ENCODE measurements at places on chromosomes 3 and 15.

DNA sequence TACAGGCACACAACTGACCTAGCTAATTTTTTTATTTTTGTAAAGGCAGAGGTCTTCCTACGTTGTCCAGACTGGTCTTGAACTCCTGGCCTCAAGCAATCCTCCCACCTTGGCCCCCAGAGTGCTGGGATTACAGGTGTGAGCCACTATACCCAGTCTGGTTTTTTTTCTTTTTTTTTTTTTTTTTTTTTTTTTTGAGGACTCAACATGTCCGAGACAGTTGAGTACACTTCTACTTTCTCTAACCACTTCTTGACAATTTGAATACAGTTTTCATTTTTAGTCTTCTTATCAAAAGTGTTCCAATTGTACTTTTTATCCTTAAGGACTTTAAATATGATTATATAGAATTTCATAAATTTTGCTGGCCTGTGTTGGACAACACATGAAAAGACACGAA is 7.4 kb upstream of the GSK3B start:
- DNase-seq = no peak

- DNase-seq = no peak
Measured at GRCh38 chr3:186754871-186755270, 28.5 kb upstream of the EIF4A2 start.

DNA sequence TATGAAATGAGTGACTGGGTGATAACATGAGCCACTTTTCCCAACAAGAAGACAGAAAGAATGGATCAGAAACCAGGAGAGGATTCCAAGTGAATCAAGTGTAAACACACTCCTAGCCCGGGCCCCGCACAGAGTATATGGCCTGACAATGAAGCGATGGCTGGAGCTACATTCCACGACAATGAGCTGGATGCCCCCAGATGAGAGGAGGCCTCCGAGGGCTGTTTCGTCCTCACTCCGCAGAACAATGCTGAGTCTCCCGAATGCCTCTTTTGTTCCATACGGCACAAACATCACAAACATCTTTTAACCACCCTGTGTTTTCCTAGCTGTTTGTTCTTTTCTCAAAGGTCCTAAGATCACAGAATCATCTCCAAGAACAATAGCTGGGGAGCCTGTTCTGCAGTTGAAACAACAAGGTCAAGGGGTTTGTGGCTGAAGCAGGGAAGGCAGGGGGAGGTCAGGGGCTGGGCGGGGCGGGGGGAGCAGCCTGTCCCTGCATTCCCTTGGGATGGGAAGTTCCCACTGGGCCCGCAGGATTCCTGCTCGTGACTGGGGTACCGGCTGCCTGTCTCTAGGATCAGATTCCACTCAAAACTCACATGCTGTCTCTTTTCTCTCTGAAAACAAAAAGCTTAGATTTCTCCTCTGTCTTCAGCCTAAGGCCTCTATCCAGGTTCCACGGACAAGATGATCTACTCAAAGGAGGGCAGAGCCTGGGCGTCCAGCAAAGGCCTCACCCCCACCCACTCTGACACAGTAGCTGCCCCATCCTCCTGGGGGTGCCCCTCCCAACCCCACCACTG is 151.3 kb downstream of the XXYLT1 start:
- no peak for DNase-seq

DNA sequence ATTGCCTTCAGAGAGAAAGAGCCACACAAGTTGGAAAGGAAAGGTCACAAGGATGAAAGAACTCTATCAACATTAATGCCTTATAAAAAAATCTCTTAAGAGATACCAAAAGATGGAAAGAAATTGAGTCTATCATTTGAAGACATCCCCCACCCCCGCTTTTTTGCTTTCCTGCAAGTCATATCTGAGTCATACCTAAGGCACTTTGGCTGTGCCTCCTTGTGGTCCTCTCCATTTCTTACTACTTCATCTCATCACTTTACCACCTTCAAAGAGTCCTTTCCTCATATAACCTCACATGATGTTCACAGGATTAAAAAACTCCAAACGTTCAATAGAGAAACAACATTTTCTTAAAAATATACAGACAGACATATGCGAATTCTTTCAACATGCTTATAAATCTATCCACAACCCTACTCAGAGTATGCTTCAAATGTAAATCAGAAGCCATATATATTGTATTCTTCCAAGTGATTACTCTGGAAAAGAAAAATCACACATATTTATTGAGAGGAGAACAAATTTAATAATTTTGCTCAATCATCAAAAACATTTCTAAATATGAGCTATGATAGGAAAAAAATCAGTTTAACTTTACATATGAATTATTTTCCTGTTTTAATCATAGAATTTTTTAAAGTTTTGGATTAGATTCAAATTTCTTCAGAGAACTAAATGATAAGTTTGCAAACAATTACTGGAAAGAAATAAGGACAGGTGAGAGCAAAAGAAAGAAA is 1003.9 kb upstream of the CFAP20DC start:
- DNase-seq = no peak

DNA sequence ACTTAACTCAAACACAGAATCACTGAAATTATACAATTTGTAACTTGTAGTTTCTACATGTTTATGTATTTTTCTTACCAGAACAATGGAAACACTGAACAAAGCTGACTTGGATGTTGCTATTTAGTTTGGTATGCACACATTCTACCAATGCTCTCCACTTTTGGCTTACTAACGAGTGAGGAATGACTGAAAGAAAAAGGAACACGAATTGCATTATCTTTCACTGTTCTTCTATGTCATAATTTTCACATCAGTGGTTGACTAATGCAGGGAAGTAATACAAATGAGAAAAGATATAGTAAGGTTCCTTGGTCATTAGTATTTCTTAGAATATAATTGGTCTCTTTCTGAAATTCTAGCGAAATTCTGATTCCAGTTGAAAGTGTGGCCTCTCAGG is 9.8 kb upstream of the CNTN3 start:
- no peak for DNase-seq

DNA sequence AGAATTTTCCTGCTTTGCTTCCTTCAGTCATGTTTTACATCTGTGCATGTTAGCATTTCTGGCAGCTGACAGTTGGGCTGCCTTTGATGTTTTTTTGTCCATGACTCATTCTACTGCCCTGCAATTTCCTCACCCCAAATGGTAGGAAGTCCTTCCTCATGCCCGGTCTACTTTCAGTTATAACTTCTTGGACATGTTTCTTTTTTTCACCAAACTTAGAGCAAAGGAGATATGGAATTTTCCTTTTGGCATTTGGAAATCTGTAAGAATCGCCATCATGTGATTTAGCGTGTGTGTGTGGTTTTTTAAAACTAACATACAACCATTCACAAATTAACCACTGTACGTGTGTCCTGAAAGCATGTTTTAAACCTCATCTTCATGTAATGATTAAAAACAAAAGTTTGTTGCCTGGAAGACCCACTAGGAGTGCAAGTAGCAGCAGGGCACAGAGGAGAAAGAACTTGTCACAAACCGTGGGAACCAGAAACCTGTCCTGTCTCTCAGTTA is 430.7 kb upstream of the CFAP20DC start:
- DNase-seq = no peak

DNA sequence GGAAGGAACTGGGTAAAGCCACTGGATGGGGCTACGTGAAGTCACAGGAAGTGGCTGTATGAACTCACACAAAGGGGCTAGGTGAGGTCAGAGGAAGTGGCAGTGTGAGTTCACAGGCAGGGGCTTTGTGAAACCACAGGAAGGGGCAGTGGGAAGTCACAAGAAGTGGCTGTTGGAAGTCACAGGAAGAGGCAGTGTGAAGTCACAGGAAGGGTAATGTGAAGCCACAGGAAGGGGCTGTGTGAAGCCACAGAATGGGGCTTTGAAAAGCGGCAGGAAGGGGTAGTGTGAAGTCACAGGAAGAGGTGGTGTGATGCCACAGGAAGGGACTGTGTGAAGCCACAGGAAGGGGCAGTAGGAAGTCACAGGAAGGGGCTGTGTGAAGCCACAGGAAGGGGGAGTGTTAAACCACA is 34.6 kb downstream of the GASK1A start:
- no peak for DNase-seq

GRCh38 chr3:185680231-185680630 is 94.1 kb downstream of the SENP2 start:
- DNase-seq = no peak

- no peak for DNase-seq
Measured at GRCh38 chr3:69568951-69569350, 170.3 kb upstream of the MITF start.

- DNase-seq = no peak
Measured at GRCh38 chr3:97930018-97930417, 42.2 kb downstream of the RIOX2 start.

GRCh38 chr3:12303534-12303933 is 14.7 kb downstream of the PPARG start:
- DNase-seq = no peak

DNA sequence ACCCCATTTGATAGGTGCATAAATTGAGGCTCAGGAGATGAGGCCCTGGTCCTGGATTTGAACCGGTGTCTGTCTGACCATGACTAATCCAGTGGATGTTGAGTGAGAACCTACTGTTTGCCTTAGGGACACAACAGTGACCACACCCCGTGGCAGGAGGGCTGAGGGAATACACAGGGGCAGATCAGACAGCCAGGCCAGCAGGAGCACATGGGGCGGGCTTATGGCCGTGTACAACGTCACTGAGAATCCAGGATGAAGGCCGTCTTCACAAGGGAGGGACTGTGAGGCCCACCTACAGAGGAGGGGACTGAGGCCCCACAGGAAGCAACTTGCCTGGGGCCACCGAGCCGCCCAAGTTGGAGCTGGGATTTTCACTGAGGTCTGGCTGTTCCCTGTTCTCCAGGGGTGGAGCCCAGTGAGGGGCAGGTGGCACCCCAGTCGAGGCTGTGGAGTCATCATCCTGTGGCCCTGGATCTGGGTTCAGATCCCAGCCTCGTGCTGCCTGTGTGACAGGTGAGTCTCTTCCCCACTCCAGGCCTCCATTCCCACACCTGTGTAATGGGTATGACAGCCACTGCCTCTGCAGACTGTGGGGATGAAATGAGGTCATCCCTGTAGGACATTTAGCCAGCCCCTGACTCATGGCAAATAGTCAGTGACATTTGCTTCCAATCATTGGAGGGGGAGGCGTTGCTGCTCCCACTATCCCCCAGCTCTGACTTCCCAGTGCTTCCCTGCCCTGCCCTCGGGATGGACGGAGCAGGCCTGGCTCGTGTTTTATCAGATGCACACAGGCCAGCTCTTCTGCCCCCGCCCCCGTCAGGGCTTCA is 6.3 kb upstream of the PLXND1 start:
- DNase-seq = no peak

DNA sequence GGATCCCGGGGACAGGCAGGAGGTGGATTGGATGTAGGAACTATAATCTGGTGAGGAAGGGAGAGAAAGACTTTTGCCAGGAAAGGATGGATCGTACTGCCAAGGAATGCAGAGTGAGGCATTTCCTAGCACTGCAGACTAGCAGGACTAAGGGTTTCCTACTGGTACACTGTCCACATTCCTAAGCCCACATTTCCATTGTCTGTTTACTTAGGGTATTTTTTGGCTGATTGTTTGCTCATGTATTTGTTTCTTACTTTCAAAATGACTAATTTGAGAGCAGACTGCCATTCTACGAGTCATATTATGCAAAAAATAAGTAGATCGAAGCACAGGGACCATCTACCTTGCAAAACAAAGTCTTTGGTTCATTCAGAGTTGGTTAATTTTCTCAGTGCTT is 1029.5 kb upstream of the NR2F2 start:
- no peak for DNase-seq

Data from activated CD8-positive, alpha-beta memory T cell treated with anti-CD3 and anti-CD28 coated beads, Interleukin-2, amount 50 U/mL, for 4 hours (primary cell).